ENCODE measurements at places on chromosomes 7 and 10. TPM values are rescaled to one million over a fixed set of nuclear protein-coding genes. Genes with fewer than 3 reads are reported as not detected.

SLC29A3 gene
- 6.8 TPM for total RNA-seq

PIP gene
- total RNA-seq: not detected

SPACDR gene
- total RNA-seq: not detected

EIF5AL1 gene
- 0.54 TPM for total RNA-seq

HOXA9 gene
- total RNA-seq: not detected

CNPY1 gene
- total RNA-seq: 0.19 TPM

GRID2IP gene
- total RNA-seq: not detected

DNA sequence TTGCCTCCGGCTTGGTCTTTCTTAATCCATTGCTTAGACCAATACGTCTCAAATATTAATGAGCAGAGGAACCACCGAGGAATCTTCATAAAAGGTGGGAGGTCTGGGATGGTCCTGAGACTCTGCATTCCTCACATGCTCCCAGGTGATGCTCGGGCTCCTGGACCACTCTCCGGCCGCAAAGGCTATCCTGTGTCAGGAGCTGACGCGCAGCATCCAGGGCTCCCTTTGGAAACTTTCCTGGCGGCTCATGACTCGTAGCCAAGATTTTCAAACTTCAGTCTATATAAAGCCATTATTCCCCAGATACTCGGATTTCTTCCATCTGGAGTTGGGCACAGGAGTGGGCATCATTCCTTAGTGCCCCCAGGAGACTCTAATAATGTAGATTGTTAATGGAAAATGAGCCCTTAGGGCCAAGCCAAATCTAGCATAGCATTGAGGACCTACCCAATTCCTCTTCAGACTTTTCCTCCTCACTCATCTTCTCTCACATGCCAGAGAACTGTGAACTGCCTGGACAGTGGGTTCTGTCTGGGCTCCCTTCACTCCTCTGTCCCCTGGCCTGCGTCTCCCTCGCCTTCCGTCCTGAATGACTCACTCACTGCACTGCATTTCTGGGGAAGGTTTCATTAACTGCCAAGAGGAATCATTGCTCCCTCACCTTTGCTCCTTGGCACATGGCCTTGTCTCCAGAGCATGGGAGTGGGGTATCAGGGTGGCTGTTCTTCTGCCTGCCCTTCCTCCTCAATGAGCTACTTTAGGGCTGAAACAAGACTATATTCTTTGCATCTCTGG is 89.3 kb downstream of the MKI67 start:
- DNase-seq: no peak

DNA sequence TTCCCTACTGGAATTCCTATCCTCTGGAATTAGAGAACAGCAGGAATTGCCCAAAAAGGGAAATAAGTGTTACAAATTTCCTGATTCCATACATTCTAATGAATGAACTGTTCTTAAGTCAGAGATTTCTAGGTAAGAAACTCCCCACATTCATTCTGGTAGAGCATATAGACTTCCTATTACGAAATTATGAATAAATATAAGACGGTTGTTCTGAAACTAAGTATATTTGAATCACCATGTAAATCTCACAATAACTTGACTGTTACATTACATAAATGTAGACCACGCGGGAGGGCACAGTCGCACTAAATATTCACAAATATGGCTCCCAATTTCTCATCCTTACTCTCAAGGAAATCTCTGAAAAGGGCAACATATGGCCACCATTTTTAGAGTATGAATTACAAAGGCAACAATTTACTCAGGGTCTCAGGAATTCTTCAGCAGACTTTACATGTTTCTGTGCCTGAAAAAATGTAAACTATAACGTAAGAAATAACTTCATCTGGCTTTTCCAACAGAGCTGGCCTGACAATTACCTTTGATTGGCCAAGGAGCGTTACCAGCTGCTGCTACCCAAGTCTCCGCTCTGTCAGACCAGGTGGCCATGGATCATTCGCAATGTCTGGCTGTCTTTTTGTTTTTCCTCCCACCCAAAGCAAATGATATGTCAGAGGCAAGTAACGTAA is 115.8 kb downstream of the MPP7 start:
- DNase-seq: no peak

DNA sequence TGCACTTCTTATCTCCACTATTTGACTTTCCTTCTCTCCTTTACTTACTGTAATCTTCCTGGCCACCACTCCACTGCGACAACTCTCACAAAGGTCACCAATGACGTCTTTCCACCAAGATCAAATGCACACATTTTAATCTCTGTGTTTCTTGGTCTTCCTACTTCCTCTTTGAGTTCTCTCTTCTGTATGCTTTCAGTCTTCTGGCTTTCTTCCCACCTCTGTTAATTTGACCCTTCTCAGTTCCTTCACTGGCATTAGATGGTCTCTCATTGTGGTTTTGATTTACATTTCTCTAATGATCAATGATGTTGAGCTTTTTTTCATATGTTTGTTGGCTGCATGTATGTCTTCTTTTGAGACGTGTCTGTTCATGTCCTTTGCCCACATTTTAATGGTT is 31.9 kb downstream of the FAM107B start:
- no peak for DNase-seq

GRCh38 chr7:139575338-139575680 is 51.8 kb downstream of the CLEC2L start:
- DNase-seq: no peak

GRCh38 chr7:151131592-151132293 is 35.8 kb downstream of the GBX1 start:
- no peak for DNase-seq

DNA sequence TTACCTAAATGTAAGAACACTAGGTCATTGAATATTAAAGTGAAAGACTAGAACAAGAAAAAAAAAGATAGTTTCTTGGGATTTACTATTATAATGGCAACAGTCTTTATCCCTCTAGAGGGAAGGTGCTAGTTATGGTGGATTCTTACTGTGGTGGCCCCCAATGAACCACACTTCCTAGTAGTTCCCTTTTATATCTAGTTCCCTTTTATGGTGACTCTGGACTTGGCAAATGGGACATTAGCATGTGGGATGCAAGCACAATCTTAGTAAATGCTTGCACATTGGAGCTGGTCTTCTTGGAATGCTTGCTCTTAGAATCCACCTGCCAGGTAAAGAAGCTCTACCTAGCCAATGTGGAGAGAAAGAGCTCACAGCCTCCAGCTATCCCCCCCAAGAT is 430.2 kb downstream of the LRMDA start:
- no peak for DNase-seq

DNA sequence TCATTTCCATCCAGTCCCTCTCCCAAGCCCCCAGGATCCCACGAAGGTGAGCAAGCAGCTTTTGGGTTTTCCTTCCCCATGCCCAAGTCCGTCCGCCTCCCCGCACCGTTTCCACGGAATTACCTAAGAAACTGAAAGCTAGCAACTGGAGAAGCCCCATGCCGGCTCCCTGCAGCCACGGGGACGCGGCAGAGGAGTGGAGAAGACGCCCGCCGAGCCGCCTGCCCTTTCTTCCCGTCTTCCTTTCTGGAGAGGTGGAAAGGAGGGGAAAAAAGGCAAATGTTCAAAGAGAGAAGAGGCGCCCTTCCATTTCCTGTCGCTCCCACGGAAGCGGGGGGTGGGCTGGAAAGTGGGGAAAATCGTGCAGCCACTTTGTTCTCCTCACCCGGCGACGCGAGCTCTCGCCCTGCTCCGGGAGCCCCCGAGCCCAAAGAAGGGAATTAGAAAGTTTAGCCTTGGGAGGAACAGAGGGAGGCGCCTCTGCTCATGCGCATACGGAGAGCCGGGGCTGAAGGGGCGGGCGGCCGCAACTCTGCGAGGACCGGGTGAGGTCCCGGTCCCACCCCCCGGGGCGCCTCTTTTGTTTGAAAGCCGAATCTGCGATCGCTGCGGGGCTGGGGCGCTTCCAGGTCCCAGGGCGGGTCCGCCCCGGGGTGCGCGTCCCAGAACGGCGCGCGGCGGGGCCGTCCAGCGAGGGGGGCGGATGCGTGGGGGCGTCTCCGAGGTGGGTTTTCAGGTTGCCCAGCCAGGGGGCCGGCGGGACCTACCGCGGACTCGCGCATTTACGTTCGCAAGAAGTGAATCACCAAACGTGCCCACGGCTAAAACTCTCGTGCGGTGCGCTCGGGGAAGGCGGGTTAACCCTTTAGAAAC is at the start of gene LAMB1:
TSS of gene LAMB1 (minus strand) at position 436 of the 873 bp plus-strand sequence. CDS start at position 160, 276 bp downstream.
- DNase-seq: peak; percentile 75

DNA sequence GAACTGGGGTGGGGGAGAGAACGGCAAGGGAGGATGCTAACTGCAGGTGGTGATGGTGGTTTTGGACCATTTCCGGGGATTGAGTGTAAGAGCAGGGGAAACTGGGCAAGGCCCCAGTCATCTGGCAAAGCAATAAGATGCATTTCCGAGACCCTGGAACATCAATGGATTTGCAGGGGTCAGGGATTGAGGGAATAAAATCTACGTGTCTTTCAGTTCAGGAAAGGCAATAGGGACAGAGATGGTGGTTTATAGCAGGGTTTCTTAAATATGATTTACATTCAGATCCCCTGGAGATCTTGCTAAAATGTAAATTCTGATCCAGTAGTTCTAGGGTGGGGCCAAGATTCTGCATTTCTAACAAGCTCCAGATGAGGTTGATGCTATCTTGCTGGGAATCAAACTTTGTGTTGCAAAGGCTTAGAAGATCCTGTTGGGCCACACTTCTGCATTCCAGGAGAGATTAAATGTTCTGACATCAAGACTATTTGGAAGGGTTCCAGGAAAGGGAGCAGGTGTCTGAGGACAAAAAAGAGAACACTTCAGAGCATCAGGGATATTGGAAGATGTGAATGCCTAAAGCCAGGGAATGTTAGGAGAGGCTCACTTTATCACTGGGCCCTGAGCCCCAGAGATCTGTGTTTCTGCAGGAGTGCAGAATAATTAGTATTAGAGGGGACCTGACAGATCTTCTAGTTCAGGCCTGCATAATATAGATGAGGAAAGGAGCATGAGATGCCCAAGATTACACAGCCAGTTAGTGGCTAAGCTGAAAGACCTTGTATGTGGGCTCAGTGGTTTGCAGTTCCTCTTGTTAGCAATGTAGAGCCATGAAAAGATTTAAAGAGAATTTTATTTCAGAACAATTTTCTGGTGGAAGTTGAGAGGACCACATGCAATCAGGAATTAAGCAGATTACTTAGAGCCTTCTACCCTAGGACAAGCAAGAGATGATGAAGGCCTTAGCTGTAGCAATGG is 32.4 kb downstream of the BLNK start:
- no peak for DNase-seq

DNA sequence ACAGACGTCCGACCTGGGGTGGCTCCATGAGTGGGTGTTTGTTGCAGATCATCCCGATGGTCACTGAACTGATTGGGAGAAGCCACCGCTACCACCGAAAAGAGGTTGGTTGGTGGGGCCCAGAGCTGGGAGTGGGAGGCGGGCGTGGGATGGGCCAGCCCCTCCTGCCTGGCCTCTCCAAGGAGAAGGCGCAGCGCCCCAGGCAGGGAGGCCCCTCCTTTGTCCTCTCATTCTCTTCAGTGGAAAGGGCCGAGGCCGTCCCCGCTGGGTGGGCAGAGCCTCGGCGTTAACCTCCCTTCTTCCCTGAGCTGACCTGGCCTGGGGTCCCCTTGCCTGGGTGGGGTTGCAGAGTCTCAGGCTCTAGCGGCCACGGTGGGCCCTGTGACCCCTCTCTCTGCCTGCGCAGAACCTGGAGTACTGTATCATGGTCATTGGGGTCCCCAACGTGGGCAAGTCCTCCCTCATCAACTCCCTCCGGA is 5.2 kb downstream of the MTG1 start:
- peak; percentile 18 for DNase-seq

DNA sequence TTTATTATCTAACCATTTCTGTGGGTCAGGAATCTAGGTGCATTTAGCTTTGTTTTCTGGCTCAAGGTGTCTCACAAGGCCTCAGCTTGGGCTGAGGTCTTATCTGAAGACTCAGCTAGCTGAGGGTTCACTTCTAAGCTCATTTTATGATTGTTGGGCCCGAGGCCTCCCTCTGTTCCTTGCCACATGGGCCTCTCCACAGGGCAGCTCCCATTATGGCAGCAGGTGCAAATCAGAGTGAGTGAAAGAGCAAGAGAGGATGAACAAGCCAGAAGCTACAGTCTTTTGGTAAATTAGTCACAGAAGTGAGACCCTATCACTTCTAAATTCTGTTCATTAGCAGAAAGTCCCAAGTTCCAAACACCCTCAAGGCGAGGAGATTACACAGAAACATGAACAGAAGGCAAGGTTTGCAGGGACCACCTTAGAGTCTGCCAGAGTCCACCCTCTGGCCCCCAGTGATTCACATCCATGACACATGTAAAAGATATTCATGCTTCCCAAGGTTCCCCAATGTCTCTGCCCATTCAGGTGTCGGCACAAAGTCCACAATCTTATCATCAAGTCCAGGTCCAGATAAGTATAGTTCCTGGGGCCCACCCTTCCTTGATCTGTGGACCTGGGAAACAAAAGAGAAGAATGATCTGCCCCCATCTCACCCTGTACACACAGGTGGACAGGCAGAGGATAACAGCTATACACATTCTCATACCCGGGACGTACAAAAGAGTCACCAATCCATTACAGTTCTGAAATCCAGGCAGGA is 23.7 kb downstream of the FIGNL1 start:
- no peak for DNase-seq

DNA sequence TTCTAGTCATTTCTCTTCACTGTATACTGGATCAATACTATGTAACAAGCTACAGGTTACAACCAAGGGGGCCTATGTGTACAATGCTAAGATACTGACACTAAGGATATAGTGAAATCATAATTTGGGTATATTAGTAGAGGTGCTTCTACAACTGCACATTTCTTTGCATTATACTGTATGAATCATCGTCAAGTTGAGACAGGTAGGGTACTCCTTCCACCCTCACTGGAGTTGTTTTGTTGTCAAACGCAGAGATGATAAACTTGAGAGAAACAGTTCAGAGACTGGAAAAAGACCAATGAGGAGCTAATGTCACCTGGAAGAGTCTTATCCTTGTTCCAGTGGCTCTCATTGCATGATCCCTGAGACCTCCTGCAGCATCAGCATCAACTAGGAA is 208.2 kb upstream of the PRPS1L1 start:
- DNase-seq: no peak
